ENCODE measurements at places on chromosomes 1 and 21. TPM values are rescaled to one million over a fixed set of nuclear protein-coding genes. Genes with fewer than 3 reads are reported as not detected.

DNA sequence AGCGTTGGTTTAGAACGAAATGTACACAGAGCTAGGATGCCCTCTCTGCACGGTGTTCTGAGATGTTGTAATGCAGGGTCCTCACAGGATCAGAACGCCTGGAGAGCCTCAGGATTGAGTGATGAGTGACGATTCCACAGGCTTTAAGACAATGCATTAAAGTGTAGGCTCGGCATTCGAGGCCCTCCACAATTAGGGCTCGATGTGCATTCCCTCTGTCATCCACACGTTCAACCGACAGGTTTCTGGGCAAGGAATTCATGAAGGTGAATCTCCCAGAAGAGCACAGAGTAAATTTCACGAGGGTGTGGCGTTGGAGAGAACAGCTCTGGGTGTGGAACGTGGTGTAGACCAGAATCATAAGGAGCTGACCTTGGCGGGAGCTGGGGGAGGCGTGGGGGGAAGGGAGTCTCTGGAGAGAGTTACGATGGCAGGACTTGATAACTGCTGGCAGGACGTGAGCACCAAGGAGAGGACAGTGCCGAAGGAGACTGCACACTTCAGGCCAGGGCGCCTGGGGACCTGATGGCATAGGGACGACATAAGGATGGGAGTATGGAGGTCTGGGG, 51.0 kb upstream of the EFHD2 start:
- no peak for DNase-seq

DNA sequence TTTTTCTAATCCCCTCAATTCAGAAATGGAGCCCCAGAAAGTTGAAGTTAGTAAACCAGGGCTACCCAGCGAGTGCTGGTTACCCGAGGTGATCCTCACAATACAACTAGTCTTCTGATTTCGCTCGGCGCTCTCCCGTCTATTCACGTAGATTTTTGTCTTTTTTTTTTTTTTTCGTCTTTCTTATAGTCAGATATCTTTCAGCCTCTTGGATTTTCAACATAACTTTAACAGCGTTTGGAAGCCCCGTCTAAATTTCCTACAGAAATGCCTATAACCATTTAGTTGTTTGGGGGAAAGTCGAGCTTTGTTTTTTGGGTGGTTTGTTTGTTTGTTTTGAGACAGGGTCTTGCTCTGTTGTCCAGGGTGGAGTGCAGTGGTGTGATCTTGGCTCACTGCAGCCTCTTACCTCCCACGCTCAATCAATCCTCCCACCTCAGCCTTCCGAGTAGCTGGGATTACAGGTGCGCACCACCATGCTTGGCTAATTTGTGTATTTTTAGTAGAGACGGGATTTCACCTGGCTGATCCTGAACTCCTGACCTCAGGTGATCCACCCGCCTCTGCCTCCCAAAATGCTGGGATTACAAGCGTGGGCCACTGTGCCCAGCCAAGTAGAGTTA, 818 bp upstream of the TMEM50B start:
- DNase-seq = no peak

Gene GAS5
- 590 TPM for total RNA-seq

GRCh38 chr1:198629610-198630009, 9.2 kb upstream of the PTPRC start:
- no peak for DNase-seq

- DNase-seq = no peak
Measured at GRCh38 chr1:14366091-14367018, 232.1 kb upstream of the KAZN start.

- DNase-seq = no peak
Measured at GRCh38 chr1:11862890-11863289, 4.1 kb upstream of the NPPB start.

All from B cell (primary cell).